ENCODE measurements at places on chromosomes 3 and 15.

DNA sequence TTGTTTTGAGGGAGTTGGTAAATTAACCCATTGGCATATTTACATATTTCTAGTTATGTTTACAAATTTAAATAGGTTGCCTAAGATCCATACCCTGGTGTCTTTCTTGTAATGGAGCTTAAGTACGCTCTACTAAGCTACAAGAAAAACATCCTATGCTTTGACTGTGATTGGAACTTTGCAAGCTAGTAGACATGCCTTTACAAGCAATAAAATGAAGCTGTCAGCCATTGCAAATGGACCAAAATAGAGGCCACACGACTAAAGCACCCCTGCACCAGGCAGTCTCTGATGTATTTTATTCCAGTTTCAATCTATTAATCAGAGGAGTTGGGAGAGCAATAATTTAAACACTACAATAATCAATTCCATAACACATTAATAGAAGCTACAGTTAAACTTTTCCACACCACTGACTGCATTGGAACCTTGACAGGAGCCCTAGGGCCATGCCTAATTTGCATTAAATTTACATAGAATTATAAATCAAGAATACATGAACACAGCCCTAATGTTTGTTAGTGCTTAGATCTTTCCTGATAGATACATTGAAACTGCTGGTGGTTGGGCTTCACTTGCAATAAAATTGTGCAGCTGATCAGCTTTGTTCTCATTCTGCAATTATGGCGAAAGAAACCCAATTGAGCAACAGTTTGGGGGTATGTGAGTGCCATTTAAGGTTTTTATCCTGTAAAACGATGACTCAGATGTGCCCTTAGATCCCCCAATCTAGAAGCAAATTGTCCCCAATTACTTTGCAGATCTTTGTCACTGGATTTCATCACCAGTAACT is 360.1 kb downstream of the LSAMP start:
- DNase-seq = no peak

GRCh38 chr3:52860424-52860768 is 25.6 kb upstream of the MUSTN1 start:
- DNase-seq = no peak

DNA sequence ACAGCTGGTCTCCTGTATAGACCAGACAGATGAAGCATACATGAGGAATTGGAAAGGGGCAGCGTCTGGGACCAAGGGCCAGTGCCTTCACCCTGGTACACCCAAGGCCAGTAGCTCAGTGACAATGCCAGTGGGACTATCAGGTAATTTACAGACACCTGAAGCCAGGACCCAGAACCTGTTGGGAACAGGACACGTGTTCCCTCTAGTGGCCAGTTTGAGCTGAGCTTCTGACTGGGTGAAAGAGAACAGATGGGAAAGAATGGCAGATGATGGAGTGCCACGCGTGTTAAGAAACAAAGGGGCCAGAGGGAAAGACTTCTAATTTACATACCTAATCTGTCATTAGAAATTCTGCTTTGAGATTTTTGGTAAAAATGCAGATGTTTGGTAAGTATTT is 5.1 kb upstream of the SLC25A38 start:
- no peak for DNase-seq

DNA sequence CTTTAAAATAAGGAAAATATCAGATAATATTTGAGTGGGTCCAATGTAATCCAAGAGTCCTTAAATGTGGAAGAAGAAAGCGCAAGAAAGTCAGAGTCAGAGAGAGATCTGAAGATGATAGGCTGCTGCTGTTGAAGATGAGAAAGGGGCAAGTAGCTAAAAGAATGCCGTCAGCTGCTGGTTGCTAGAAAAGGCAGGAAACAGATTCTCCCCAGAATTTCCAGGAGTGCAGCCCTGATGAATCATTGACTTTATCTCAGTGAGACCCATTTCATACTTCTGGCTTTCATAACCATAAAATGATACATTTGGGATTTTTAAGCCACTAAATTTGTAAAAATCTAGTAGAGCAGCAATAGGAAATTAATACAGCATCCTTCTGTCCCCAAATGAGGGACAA is 7.5 kb upstream of the CHMP2B start:
- DNase-seq = no peak

- DNase-seq = no peak
These were observed 110.1 kb upstream of the LPP start for GRCh38 chr3:188043891-188044290.

GRCh38 chr15:45203182-45203581 is 15.4 kb upstream of the SHF start:
- DNase-seq = peak; percentile 61

GRCh38 chr3:188627652-188628051 is 473.7 kb downstream of the LPP start:
- DNase-seq = no peak

GRCh38 chr15:66007663-66008262 is 138.5 kb downstream of the RAB11A start:
- no peak for DNase-seq

DNA sequence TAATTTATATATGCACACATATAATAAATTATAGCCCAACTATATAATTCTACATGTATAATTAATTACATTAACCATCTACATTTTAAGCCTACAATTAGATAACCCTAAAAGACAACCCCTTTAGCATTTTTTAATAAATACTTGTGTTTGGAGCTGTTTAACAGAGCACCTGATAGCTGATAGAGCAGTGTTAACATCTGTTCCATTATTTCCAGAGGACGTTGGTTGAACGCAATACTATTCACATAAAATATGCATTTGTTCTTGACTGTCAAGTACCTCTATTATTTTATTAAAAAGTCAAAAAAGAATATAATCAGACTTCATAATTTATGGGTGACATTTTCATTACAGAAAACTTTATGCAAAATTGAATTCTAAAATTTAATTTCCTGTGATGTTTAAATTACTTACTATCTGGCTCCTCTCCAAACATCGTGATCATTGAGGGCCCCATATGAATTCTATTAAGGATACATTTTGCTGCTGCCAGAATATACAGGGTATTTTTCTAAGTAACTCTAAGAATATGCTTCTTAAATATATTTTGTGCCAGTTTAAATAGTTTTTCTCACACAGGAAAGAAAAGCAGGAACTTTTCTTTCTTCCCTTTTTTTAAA is 234.3 kb downstream of the SHOX2 start:
- DNase-seq = peak; percentile 9

- DNase-seq = no peak
These were observed 18.0 kb upstream of the ARNT2 start for GRCh38 chr15:80386151-80386550.

DNA sequence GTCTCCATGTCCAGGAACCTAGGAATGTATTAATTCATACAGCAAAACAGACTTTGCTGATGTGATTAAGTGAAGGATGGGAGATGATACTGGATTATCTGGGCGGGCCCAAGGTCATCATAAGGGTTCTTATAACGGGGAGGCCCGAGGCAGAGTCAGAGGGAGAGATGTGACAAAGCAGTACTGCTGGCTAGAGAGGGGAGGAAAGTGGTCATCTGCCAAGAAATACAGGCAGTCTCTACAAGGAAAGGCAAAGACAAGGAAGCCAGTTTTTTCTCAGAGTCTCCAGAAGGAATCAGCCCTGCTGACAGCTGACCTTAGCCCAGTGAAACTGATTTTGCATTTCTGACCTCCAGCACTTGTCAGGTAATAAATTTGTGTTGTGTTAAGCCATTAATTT is 66.2 kb upstream of the CORO2B start:
- no peak for DNase-seq

DNA sequence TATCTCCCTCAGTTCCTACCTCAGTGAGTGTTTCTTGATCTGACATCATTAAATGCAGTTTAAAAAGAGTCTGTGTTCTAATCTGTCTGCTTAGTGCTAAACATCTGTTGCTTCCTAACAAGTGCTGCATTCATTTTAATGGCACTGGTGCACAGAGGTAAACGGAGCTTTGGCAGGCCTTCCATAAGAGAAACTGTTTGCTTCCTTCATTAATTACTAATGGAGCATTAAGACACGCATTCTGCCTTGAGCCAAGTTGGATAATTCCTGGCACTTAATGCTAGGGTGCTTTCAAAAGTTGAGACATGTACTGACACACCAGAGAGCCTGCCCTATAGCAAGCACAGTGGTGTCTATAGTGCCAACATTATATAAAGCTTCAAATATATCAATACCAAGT is 34.7 kb downstream of the SCG5 start:
- DNase-seq = no peak

DNA sequence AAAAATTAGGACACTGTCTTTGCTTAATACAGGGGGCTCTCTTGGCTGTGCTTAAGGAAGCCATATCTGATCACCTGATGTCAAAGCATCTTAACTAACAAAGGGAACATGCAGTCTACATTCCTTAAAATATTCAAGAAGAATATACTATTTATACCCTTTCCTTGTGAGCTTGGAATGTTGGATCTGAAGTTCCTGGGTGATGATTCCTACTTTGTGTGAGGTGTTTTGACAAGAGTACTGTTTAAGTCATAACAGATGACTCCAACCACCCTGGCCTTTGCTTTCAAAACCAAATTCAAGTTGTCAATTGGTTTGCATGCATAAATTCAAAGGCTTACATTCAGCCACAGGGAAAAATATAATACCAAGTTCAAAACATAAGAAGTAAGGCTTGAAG is 862.7 kb upstream of the SEMA6D start:
- no peak for DNase-seq

DNA sequence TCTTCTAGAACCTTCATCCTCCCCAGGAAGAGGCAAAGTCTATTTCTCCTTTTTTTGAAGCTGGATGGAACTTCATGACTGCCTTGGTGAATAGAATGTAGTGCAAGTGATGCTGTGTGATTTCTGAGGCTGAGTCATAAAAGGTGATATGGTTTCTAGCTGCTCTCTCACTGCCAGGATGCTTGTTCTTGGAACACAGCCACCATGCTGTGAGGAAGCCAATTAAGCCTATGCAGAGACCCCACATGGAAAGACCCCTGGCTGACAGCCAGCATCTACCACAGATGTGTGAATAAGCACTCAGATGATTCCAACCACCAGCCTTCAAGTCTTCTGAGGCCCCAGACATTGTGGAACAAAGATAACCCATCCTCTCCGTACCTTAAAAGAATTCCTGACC is 57.0 kb downstream of the ISL2 start:
- DNase-seq = no peak

DNA sequence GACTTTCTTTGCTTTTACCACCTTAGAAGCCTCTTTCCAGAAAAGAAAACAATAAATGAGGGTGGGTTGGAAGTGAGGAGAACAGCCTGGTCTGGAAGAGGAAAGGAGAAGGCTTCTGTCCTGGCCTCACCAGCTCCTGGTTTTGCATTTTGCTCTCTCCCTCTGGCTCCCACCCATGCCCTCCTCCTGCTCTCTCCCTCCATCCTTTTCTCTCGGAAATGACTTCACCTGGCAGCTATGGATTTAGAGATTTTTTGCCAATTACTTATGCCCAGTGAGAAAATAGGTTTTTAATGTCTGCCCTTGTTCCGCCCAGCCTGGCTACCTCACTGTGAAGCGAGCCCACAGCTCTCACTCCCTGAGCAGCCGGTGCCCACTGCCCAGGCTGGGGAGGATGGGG is 77.9 kb upstream of the NTRK3 start:
- DNase-seq = no peak

GRCh38 chr3:30688776-30689641 is 82.6 kb downstream of the TGFBR2 start:
- no peak for DNase-seq

DNA sequence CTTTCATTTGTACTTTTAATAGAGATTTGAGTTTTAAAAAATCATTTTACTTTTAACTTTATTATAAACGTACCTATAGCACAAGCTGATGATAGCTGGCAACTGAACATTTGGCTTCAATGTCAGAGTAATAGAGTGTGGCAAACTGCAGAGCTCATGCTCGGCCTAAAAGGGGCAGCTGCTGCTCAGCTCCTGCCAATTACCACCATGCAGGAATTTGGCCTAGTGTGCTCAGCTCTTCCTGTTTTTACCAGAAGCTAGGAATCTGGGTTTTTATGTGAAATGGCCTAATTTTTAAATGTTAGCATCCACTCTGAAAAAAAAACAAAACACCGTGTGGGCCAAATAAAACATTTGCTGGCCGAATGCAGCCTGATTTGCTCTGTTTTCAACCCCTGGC is 1.8 kb downstream of the IFT122 start:
- DNase-seq = peak; percentile 24

DNA sequence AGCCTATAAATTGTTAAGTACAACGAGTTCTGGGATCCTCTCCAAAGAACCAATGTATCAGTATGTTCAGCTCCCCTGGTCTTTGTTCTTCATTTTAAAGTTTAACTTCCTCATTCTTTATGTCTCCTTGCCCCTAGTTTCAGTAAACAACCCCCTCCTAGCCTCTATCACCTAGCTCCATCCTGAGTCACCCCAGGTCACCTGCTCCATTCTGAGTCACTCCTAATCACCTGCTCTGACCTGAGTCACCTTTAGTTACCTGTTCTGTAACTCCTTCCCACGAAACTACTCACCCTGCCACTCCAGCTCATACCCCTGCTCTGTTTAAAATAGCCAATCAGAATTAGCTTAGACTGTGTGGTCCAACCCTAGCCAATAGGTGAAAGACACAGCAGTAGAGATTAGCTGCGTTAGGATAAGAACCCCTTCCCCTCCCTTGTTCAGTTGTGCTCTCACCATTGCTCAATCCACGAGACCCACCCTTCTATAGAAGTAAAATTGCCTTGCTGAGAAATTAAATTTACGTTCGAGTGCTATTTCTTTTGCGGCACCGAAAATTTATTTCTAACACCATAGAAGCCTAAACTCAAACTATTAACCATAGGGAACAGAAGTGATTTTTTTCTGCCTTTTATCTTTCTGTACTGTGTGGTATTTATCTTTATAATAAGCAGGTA is 245.0 kb upstream of the ADAMTS9 start:
- DNase-seq = no peak

GRCh38 chr15:85027033-85027380 is 45.4 kb downstream of the PDE8A start:
- no peak for DNase-seq

- DNase-seq = peak; percentile 42
These were observed 3.3 kb upstream of the P2RY12 start for GRCh38 chr3:151387842-151388241.

- no peak for DNase-seq
These were observed 36.4 kb downstream of the CLASP2 start for GRCh38 chr3:33681667-33682066.

DNA sequence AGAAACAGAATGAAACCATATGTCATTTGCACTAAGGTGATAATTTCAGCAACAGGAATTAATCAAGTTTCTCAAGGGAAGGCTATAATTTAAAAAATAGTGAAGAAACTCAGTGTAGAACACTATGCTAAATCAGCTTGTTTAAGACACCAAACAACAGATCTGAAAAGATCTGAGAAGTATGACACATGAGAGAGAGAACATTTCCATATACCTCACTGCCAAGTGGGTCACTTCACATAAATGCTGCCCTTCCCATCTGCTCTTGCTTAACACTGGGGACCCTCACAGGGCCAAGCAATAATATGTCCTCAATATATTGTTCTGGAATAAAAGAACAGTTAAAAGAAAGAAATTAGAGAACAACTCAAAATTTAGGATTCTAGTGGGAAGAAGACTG is 45.6 kb upstream of the CHMP2B start:
- DNase-seq = no peak

DNA sequence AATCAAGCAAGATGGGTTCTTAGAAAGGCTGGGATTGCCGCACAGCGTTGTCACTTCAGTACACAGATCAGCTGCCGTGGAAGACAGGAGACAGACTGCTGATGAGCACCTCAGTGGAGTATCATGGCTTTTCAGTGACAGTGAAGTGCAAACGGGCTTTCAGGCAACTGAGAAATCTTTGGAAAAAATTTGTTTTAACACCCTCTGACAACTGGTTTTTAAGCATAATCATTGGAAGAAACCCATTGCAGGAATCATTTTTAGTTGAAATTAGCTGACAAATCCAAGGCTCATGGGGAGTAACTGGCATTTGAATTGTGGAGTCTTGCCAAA is 418.8 kb downstream of the OTOL1 start:
- no peak for DNase-seq

All from inflammatory macrophage (primary cell).